GF-D8 (cell line): ENCODE measurements at places on chromosomes 3 and 15.

DNA sequence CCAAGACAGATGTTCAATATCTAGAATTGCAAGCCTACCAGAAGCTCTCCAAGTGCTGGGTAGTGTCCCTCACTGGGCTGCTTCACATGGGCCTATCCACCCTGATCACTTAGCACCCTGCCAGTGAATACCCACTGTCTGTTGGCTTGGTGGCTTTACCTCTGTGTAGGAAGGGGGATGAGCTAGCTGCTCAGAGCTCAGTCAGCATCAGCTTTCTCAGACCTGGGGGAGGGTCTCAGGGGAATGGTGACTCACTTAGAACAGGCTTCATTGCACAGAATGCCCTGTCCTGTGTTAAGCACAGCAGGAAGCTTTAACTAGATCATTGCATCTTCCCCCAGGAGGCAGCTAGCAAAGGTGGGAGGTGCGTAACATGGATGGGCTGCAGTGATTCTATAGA, 209.8 kb downstream of the PDCD6IP start:
- no peak for DNase-seq

DNA sequence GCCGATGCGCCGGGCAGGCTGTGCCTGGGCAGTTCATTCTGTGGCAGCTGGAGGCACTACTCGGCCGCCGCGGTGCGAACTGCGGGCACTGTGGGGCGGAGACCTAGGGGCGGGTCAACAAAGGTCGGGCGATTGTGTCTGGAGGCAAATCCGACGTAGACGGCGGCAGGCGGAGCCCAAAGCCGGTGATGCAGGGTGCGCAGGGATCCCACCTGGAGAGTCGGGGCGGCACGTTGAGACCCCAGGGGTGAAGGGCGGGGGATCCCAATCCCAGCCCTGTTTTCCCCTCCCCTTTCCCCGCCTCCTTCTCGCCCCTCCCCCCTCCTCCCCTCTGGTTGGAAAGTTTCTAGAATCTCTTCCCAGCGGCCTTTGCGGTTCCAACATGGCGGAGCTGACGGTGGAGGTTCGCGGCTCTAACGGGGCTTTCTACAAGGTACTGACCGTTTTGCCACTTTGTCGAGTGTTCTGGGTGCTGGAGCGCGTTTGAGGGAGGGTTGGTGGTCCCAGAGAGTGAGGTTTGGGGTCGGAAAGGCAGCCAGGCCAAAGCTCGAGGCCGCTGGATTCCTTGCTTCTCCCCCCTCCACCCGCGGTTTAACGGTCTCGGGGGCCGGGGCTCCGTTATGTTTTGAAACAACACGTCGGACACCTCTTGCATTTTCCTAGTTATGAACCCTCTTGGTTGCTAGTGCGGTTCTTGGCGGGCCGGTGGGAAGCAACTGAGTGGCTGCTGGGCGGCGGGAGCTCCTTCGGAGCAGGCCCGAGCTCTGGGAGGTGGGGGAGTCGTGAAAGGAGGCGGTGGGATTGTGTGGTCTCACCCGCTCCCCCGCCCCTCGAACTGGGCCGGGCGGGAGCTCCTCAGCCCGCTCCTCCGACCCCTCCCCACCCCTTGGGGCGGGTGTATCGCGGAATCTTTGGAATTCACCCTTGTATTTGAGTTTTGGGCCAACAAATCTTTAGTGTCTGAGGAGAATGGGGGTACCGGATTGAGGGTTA, at the start of gene FXR1:
FXR1 (plus strand) TSS at position 367 of the 993 bp plus-strand sequence; CDS start at position 383, 16 bp downstream.
- DNase-seq = peak; percentile 83

- DNase-seq = no peak
Observed at GRCh38 chr3:74041068-74041675, 416.4 kb upstream of the PDZRN3 start.

DNA sequence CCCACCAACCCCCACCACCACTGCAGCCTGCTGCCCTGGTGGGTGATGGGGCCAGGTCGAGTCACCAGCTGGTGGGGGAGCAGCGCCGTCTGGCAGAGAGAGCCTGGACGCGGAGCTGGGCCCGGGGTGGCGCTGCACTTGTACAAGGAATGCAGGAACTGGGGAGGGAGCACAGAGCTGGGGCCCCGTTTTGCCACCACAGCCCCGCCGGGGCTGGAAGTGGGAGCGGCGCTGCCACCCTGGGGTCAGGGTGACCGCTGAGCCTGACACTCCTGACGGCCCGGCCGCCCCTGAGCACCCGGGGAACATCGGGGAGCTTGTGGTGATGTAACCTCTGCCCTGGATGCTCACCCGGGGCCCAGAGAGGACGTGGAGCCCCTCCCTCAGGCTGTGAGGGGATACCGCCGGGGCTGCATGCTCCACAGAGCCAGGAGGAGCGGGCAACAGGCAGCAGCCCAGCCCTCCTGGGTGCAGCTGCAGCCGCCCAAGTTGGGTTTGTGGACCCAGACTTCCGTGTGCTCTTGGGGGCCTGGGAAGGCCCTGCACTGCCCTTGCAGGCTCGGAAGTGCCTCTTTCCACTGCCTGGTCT, 32.6 kb upstream of the IREB2 start:
- DNase-seq = no peak

GRCh38 chr3:30711151-30711550, 104.8 kb downstream of the TGFBR2 start:
- no peak for DNase-seq

GRCh38 chr3:114462750-114463149, 168.9 kb downstream of the TIGIT start:
- no peak for DNase-seq

GRCh38 chr15:68372291-68372811, 59.6 kb downstream of the ITGA11 start:
- DNase-seq = no peak

- DNase-seq = no peak
Observed at GRCh38 chr3:28777806-28778475, 429.3 kb upstream of the AZI2 start.

- no peak for DNase-seq
Observed at GRCh38 chr3:113251817-113252216, 40.5 kb downstream of the BOC start.

DNA sequence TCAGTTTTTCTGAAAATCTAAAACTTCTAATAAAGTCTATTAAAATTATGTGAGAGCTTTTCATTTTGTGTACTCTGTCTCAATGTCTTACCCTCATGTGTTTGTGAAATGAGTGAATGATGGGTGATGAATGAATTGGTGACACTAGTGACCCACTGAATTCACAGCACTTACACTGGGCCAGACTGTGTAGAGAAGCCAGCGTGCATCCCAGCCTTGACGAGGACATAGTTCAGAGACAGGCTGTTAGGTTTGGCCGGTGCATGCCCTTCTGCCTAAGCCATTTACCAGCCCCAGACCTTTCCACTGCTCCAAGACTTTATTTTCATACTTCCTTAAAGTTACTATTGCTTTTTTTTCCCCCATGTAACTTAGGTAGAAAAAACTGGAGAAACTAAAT, 38.8 kb downstream of the FBXO22 start:
- no peak for DNase-seq

- DNase-seq = no peak
Observed at GRCh38 chr3:155595371-155595770, 149.5 kb downstream of the PLCH1 start.

- no peak for DNase-seq
Observed at GRCh38 chr3:21752749-21753347, 1.8 kb upstream of the ZNF385D start.

- DNase-seq = no peak
Observed at GRCh38 chr3:161072751-161073150, 32.4 kb downstream of the B3GALNT1 start.

- DNase-seq = no peak
Observed at GRCh38 chr15:59649603-59650002, 7.7 kb downstream of the GTF2A2 start.

DNA sequence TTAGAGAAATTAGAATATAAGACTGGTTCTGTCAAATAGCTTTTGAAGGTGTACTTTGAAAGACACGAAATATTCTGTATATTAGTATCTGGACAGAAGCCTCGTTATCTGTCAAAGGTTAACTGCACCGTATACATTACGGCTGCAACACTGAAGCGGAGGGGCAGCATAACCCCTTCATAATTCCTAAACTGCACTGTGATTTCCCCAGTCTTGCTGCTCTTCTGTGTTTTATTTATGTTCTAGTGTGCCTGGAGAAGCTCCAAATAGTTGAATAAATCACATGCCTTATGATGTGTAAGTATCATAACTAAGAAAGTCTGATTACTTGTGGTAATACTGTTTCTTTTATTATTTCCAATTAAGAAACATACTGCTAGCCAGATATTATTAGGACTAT, 285.7 kb upstream of the ROBO2 start:
- no peak for DNase-seq
